ENCODE measurements at places on chromosomes 2 and 18. TPM values are rescaled to one million over a fixed set of nuclear protein-coding genes. Genes with fewer than 3 reads are reported as not detected.
A peak's percentile ranks its signal among the peaks of the same experiment; 100 is the strongest.

- DNase-seq = peak; percentile 54
Measured at GRCh38 chr2:37766106-37766505, 94.7 kb upstream of the CDC42EP3 start.

DNA sequence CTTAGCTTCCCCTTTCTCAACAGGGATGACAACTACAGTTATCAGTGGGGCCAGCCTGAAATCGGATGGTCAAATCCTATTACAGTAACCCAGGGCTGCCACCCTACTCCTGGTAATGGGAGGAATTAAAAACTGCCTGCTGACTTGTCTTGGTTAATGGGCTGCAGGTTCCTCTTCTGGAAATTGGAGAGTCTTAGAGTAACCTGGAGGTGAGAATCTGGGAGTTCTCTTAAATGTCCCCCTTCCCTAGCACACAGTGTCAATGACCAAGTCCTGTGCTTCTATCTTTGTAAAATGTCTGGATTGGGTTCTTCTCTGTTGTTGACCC, 113.1 kb downstream of the DDX1 start:
- DNase-seq = no peak

DNA sequence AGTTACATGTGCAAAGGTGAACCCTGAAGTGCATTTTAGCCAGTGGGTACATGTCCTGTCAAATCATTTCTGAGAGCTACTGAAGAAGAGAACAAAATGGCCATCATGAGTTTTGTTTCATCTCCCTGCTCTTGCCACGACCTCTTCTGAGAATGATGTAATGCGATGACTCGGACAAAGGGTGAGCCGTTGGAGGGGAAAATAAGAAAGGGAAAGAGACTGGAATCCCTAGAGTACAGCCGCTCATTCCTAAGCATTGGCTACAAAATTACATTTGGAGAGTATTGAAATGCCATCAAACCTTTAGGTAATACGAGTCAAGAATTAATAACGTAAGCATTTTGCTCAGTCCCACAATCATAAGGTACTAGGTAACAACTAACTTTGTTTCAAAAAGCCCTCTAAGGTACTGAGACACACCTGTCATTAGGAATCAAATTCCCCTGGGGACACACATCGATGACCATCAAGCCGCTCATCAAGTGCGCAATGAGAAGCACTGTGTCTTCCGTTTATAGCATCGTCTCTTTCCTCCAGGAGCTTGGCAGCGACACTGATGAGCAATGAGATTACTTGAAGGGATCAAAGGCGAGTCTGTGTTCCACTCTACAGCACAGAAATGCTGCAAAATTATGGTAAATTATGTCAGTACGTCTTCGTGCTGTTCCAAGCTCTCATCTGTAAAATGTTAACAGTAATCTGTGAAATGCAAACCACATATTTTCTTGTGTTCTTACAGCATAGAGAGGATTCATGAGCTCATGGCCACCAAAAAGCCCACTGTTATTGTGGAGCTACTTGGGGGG, 97.3 kb upstream of the PIEZO2 start:
- no peak for DNase-seq

RAD51AP2 gene
- 0.46 TPM for total RNA-seq

DNA sequence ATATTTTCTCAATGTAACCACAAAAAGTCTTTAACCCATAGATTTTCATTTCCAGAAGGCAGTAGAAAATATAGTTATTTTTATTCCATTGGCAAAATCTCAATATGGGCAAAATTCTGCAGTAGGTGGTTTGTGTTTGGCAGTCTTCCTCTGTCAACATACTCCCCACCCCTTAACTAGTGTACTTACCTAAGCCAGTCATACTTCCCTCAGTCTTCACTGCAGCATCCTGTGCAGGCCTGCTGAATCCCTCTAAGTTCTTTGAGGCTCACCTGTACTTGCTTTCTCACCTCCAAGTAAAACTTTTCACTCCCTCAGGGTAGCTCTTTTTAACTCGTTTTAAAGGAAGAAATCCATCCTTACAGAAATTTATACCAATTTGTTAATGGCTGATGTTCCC, 6.8 kb downstream of the CARF start:
- no peak for DNase-seq

- DNase-seq = peak; percentile 46
Measured at GRCh38 chr2:35946478-35946877, 409.1 kb upstream of the CRIM1 start.

CHRNG gene
- total RNA-seq = not detected

- DNase-seq = peak; percentile 7
Measured at GRCh38 chr2:220660277-220661145, 911.6 kb downstream of the EPHA4 start.

IL1B gene
- total RNA-seq = 3.8 TPM
